ENCODE measurements at places on chromosomes 12 and 14.

DNA sequence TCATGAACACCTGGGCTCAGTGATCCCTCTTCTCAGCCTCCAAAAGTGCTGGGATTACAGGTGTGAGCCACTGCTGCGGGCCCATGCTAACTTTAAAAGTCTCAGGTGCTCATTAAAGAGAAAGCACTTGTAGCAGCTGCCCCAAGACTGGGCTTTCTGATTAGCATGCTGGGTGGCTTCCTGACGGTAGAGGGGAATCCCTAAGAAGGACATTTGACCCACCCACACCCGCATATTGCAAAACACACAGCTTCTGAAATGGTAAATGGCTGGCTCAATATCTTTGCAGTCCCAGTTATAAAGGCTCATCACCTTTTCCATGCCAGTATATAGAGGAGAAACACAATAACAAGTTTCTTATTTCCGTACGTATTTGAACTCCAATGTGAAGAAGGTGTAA lies 19.3 kb upstream of the BICD1 start:
- DNase-seq: no peak

- no peak for DNase-seq
Measured at GRCh38 chr12:83818881-83819280, 1093.7 kb downstream of the SLC6A15 start.

GRCh38 chr12:108646600-108647579 lies 13.2 kb upstream of the SELPLG start:
- no peak for DNase-seq

DNA sequence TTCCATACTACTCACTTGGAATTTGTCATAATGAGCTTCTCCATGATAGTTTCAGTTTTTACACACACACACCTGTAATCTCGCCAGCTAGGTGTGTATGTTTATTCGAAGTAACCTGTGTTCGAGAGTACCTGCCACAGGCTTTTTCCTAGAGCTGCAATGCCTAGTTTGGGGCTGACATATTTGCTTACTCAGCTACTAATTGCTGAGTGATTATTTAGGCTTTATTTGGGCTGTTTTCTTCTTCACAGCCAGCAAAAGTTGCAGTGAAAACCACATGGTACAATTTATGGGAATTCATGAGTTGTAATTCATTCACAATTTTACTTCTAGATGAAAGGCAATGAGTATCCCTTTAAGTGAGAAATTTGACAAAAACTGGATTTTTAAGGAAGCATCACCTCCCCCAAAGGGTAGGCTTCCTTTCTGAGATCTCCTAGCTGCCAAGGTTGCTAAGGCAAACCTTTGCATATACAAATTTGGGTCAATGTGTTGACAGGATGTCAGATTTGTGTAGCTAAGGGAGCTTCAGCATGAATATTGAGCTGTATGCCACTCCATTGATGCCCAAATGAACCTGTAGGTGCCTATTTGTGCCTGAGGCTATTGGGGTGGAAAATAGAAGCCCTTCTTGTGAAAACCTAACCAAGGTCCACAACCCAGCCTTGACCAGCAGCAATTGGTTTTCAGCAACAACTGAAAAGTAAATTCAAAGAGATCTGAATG lies 108.7 kb upstream of the OTX2 start:
- no peak for DNase-seq

GRCh38 chr12:107957459-107957858 lies 171.6 kb upstream of the WSCD2 start:
- no peak for DNase-seq

- no peak for DNase-seq
Measured at GRCh38 chr14:46819117-46819516, 167.5 kb upstream of the RPL10L start.

GRCh38 chr12:132245521-132246101 lies 83.8 kb downstream of the GALNT9 start:
- no peak for DNase-seq

DNA sequence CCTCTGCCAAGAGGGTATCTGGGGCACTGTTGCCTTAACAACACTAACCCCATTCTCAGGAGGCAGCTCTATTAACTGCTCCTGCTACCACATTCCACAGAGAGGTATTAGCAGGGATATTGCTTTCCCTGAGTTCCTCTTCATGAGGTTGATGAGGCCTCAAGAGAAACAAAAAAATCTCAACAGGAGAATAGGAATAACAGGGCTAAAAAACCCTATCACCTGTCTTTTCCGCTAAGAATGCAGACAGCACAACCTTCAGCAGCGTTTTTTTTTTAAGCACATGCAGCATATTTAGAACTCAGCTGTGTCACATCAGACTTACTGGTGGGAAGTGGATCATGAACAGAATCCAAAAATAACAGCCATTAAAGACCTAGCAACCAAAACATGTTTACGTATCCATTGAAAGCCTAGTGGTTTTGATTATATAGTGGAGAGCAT lies 29.2 kb downstream of the ATF7 start:
- DNase-seq: no peak

DNA sequence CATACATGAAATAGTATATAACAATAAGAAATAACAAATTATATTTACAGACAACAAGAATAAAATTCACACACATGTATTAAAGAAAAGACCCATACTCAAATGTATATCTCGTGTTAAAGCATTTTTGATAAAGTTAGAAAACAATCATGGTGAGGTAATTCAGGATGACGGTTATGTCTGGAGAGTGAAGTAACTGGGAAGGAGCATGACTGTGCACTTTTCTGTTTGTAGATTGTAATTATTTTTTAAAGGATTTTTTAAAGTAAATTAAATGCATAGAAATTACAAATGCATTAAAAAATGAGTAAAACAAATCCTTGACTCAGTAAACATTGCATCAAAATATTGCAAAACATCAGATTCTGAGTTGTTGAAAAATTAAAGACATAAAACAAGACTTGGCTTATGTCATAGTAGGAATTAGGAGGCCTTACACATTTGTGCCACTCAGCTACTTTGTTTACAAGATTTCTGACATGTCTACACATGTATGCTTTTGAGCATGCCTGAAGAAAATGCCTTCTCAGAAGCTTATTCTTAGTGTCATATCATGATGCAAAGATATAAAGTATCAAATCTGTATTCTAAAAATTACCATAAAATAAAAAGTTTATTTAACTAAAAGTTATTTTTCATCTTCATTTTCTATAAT lies 1325.1 kb downstream of the SLC16A7 start:
- no peak for DNase-seq

GRCh38 chr12:26857465-26858176 lies 24.6 kb upstream of the ITPR2 start:
- no peak for DNase-seq

- DNase-seq: no peak
Measured at GRCh38 chr12:110743571-110744093, 941 bp upstream of the PPP1CC start.

GRCh38 chr12:121182222-121182893 lies 27.6 kb upstream of the P2RX4 start:
- no peak for DNase-seq

- no peak for DNase-seq
Measured at GRCh38 chr14:101444116-101444515, 117.2 kb upstream of the DIO3 start.

DNA sequence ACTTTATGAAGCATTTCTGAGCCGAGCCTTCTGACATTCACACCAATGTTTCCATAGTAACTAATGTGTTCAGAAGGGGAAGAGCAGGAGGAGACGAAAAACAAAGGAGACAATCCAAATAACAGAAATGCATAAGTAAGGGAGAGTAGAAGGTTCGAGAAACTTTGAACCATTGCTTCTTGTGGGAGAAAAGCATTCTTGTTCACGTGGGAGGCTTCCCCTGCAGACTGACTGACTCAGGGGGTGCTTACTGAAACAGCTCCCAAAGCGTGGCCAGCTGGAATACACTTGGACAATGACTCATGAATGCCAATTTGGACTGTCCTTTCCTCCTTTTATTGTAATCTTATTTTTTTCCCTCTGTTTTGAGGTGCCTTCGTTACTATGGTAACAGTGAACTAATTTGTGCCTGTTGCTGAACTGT lies 73.9 kb downstream of the NEDD1 start:
- no peak for DNase-seq

- no peak for DNase-seq
Measured at GRCh38 chr12:16020031-16020430, 108.9 kb downstream of the DERA start.

DNA sequence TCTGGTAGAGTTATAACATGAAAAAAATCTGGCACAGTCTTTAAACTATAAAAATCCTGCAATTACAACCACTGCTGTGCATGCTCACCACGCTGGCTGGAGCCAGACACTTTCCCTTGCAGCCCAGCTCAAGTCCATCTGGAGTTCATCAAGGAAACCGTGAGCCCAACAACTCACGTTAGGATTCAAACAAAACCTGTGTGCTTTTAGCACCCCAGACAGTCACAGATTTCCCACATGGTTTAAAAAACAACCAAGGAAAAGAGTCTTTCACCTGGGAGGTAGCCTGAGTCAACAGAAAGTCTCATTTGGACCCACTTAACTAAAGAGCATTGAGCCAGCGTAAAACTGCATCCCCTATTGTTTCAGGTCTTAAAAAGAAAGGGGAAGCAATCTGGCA lies 4.7 kb downstream of the LRIG3 start:
- DNase-seq: no peak

DNA sequence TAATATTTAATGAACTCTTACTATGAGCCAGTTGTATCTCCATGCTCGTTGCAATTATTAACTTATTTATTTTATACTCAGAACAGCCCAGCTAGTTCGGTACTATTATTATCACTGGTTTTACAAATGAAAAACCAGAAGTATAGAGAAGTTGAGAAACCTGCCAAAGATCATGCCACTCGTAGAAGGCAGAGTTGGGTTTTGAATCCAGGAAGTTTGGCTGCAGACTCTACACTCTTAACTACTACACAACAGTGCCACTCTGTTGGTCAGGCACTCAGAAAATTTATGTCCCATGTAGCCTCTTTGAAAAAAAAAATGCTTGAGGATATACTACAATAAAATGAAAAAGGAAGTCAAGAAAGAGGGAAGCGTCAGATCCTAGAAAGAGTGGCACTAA lies 71.5 kb upstream of the ARID2 start:
- no peak for DNase-seq

DNA sequence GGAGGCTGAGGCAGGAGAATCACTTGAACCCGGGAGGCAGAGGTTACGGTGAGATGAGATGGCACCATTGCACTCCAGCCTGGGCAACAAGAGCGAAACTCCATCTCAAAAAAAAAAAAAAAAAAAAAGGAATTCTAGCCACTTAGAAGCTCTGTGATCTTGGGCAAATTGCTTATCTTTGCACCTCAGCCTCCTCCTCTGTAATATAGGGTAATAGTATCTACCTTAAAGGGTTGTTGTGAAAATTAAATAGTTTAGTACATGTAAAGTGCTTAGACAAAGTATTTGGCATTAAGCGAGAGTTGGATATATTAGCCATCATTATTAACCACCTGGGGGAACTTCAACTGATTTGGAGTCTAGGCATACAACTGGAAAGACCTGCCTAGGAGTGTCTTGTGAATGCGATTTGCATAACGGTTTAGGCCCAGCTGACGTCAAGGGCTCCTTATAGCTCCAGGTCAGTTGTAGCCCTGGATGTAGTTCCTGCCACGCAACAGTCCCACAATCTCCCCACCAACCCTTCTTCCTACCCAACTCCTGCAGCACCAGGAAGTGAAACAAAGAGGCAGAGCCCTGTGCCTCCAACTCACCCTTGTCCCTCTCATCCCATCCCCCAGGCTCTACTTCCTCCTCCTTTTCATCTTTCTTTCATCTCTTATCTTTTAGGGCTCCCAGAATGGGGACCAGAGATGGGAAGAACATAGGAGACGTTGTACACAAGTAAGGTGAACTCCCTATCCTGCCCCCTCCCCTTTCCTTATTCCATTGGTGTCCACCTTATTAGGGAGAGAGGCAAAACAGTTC lies 2.1 kb upstream of the IL23A start:
- DNase-seq: no peak

GRCh38 chr12:11793921-11794710 lies 144.6 kb downstream of the ETV6 start:
- no peak for DNase-seq

DNA sequence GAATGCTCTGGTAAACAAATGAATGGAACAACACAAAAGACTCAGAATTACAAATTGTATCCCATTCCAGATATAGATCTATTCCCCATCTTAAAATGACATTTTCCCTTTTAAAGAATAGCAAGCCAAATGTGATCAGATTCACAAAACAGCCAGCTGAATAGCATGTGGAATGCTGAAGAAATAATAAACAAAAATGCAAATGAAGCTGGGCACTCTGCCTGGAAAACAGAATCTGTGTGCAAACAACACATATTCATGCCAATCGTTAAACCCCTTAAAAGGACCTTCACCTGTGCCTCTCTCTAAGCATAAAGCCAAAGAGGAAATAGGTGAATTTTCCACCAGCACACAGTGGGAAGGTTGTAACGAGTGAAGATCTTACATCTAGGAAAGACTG lies 67.9 kb upstream of the PDZRN4 start:
- no peak for DNase-seq

DNA sequence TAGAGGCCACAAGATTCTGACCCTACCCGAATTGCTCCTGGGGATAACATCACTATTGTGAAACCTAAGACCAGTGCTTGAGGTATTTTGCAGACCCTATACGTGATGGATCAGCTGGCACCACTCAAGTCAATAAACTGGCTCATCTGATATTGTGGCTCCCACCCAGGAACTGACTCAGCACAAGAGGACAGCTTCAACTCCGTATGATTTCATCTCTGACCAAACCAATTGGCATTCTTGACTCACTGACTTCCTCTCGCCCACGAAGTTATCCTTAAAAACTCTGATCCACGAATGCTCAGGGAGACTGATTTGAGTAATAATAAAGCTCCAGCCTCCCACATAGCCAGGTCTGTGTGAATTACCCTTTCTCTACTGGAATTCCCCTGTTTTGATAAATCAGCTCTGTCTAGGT lies 1036.1 kb upstream of the TMEM132C start:
- DNase-seq: no peak

DNA sequence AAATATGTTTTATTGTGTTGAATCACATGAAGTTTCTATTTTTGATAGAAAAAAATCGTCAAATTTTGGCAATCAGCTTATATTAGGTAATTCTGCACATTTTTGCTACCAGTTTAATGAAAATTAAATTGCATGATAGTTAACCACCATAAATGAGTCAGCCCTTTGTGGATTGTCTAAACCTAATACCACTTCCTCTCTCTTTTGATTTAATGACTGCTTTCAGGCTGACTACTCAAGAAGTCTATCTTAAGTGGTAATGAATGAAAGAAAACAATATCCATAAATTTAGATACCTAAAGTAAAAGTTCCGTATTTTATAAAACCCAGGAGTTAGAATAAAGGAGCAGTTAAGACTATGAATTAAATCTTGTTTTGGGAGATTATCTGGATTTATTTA lies 450.5 kb downstream of the TMEM117 start:
- no peak for DNase-seq

GRCh38 chr14:67666750-67667449 lies 7.5 kb downstream of the VTI1B start:
- DNase-seq: peak; percentile 35

GRCh38 chr14:80695869-80696268 lies 245.7 kb downstream of the CEP128 start:
- DNase-seq: no peak

DNA sequence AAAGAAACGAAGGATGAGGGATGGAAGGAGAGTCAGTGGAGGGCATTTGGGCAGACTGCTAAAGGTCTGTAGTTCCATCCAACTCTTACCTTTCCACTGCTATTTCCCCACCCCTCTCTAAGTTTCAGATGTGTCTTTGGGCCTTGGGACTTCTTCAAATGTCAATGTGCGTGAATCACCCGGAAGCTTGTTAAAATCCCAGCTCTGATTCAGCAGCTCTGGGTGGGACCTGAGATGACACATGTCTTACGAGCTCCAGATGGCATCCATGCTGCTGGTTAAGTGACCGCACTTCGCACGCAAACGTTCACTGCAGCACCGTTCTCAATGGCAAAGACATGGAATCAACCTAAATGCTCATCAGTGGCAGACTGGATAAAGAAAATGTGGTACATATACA lies 309.9 kb downstream of the VRK1 start:
- DNase-seq: no peak
